ENCODE measurements at places on chromosomes 6 and 20.
A peak's percentile ranks its signal among the peaks of the same experiment; 100 is the strongest.

GRCh38 chr6:24566020-24566767, 71.4 kb downstream of the ALDH5A1 start:
- DNase-seq: no peak

GRCh38 chr20:47720636-47721427, 64.4 kb downstream of the SULF2 start:
- DNase-seq: peak; percentile 13

GRCh38 chr6:156601152-156602065, 175.8 kb upstream of the ARID1B start:
- no peak for DNase-seq

DNA sequence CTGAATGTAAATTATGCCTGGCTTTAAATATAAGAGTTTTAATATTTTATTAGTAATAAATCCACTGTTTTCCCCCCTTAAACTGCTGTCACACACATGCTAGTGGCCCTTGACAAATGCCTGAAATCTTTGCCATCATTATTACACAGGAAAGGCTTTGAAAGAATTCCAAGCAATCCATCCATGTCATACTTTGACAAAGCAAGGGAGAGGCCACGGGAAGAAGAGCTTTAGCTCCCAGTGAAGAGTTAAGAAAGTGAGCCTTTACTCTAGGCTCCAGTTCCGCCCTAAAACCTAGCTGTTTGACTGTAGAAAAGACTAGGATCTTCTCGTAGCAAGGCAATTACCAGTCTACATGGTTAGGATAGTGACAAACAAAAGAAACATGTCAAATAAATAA, 147.9 kb downstream of the GMDS start:
- DNase-seq: no peak

DNA sequence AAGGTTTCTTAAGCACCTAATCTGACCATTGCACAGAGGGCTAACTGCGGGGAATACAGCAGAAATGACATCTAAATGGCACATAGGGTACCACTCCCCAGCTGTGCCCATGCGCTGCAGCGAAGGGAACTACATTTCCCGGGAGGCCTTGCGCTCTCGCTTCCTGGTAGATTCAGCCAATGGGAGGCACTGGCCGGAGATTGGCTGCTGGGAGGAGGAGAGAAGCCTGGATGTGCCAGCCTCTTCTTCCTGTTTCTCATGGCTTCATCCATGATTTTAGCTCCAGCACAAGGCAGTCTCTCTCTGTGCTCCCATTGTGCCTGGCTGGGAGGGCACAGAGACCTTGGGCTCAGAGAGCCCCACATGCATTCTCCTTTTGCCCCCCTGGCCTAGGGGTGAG, 101.7 kb upstream of the FOXA2 start:
- DNase-seq: peak; percentile 35

- peak; percentile 67 for DNase-seq
These were observed 587 bp downstream of the IP6K3 start for GRCh38 chr6:33746036-33746600.
